Activated T-cell treated with anti-CD3 and anti-CD28 coated beads for 4 hours (primary cell): ENCODE measurements at places on chromosomes 5 and 9.

- no peak for DNase-seq
Observed at GRCh38 chr5:146794326-146795029, 84.1 kb downstream of the PPP2R2B start.

DNA sequence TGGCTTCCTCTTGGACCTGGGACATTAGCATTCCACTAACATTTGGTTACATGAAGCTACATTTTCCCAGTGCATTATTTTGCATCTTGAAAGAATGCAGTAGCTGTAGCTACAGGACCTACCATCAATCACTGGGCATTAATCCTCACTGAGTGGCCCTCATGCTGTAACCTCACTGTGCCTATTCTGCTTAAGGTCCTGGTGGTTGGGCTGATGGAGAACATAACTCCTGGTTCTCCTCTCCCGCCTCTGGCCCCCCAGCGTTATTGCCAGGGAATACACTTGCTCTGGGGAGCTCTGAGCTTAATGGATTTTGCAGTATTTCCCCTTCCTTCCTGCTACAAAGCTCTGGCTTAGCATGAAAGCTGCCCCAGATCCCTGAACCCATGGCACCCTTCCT, 111.5 kb upstream of the EQTN start:
- no peak for DNase-seq

DNA sequence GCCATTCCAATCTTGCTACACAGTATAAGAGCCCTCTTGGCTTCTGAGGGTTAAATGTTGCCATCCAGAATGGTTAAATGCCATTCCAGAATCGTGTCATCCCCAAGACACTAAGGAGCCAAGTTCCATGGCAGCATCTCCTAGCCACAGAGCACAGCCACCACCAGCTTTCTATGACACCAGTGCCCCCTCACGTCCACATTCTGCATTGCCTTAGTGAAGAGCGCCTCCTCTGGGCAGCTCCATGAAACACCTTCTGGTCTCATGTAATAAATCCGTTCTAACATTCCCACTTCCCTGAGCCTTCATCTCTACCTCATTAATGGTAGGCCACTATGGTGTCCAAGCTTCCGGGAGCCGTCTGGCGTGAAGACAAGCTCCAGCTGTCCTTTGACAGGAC, 12.4 kb downstream of the CBY3 start:
- DNase-seq: no peak

DNA sequence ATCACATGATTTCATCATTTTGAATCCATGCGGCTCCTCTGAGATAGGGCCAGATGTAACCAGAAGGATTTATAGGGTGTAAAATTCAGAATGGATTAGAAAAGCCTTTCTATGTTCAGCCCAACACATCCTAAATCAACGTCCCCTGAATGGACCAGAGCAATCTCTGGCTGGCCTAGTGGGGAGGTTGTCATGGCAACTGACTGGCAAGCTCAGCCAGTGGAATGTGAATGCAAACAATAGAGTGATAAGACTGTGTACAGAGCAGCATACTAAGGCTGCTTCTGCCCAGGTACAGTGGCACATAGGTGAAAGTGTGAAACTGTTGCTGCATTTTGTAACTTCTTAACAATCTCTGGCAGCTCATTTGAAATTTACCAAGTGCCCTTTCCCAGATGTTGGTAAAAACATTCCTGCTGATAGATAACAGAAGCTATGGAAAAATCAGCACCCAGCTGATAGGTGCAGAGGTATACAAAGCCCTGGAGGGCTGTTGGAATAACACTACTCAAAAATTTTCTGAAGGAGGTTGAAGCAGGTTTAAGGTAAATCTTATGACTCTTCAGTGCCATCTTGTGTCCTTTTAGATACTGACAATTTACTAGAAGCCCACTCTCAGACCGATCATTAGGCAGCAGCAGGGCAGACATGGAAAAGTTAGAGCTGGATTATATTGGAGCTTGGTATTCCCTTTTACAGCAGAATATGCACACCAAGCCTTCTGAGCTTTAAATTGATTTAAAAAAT, 267.2 kb downstream of the RAB3C start:
- DNase-seq: no peak

DNA sequence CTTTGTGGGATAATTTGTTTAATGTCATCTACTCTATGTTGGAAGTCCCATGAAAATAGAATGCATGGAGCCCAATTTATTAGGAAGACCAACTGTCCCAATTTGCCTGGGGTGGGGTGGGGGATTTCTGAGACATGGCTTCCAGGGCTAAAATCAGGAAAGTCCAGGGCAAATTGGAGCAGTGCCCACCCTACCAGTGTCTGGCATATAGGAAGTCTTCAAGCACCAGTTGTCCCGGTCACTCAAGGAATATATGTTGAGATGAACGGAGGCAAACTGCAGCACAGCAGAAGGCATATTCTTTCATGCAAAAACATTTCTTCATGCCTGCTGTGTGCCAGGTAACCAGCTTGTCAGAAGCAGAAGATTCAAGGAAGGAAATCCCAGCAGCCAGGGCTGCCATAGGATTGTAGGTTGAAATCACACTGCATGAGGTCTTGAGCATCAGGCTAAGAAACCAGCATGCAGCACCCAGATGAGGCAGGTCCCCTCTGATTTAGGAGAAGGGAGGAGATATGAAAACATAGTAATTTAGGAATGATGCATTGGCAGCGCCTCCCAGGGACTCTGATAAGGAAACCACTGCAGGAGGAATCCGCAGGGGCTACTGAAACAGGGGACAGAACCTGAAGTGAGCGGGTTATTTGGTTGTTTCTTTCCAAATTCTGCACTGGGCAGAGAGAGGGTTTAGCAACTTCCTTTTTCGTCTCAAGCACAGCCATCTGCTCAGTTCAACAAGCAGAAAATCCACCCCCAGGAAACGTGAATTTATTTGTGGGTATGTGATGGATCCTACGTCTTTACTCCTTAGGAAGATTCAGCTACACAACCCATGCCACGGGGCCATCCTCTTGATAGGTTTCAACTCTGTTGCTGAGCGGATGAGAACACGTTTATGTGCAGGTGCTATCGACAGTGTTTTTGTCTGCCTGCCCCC, 112.6 kb upstream of the CPEB4 start:
- DNase-seq: no peak

DNA sequence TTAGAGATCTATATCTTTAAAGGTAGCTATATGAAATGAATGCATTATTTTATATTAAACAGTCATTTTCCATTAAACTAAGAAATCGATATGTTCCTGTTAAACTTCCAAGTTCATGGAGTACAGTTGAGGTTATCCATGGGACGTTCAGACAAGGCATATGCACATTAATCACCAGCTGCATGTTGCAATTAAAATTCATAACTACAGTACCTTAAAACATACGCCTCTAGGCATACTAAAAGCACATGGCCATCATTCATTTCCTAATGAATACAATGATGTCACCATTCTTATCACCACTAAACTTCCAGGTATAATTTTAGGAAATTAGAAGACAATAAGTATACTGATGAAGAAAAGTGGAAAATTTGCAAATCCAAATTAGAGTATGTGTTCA, 174.3 kb downstream of the CDH12 start:
- no peak for DNase-seq

DNA sequence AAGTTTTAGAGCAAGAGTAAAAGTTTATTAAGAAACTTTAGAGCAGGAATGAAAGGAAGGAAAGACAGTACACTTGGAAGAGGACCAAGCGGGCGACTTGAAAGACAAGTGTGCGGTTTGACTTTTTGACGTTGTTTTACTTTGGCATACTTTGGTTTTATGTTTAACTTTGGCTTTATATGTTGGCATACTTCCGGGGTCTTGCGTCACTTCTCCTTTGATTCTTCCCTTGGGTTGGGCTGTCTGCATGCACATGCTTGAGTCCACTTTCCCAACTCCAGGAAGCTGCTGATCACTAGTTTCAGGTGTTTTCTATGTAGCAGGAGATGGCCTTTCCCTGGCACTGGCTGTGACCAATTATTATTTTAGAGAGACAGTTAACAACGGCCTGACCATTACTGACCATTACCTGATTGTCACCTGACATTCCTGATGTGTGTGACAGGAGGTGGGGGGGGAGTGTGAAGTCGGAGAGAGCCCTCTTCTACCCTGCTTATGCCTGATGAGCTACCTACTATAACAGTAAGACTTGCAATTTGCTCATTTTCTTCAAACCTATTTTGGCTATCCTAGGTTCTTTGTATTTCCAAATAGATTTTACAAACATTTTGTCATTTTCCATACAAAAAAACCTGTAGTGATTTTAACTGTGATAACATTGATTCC, 45.5 kb downstream of the TNFSF8 start:
- DNase-seq: no peak

DNA sequence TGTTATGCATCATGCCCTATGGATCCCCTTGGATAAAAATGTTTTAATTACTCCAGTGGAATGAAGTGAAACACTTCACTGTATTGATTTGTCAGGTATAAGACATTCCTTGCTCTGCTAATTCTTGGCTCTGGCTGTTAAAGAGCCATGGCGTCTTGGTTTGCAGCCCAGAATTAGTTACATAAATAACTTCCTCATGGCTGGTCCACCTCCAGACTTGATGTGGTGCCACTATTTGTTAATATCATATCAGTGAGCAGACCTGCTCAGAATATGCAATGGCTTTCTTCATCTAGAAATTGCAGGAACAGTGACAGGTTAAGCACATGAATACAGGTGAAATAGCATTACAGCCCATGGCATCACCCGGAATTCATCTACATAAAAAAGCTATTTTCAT, 446.9 kb upstream of the GRIN3A start:
- no peak for DNase-seq

DNA sequence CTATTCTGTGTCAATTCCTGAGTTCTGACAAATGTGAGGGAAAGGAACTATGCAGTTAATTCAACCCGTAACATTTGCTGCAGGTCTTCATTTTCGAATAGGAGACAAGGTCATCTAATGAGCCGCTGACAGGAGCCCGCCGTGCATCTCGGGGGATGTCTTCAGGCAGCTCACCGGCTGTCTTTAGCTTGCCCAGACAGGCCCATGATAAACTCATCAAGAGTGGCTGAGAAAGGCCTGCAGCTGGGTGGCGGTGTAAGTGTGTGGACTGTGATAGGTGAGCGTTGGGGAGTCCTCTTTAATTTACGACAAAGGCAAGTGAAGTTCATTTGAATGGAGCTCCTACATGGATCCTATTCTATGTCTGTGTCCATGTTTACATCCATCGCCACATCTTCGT, 190.5 kb downstream of the ADCY2 start:
- no peak for DNase-seq

DNA sequence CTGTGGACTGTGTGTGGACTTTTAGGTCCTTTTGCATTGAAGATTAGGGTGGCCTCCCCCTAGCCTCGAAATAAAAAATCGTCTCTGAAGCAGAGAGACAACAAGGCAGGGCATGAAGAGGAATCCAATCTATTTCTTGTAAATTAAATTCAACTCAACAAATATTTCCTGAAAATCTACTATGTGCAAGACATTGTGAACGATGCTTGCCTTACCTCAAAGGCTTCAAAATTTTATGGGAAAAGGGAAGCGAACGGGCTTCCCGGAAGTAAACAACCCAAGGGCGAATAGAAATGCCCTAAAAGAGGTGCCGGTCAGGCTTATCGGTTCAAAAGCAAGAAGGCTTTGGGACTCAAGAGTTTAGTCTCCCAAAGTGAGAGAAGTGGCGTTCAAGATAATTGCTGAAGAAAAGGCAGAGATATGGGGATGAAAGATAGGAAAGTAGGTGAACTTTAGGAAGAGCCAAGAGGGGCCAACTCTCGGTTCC, 525 bp downstream of the KIF24 start:
- DNase-seq: no peak

- DNase-seq: no peak
Observed at GRCh38 chr9:133683586-133684120, 47.5 kb downstream of the DBH start.

DNA sequence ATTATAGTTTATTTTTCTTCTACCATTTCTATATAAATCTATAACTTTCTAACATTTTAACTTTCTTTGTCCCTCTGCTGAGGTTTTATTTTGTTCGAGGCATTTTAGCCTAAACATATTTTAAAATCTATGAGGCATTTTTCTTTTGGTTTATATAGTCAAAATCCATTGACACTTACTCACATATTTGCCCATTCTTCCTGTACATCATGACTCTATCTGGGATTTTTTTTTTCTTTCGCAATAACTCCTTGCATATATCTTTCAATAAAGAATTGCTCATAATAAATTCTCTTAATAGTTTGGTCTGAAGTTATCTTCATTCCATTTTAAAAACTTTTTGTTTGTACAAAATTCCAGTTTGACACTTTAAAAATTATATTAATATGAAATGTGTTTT, 632.3 kb downstream of the TLE4 start:
- DNase-seq: no peak

DNA sequence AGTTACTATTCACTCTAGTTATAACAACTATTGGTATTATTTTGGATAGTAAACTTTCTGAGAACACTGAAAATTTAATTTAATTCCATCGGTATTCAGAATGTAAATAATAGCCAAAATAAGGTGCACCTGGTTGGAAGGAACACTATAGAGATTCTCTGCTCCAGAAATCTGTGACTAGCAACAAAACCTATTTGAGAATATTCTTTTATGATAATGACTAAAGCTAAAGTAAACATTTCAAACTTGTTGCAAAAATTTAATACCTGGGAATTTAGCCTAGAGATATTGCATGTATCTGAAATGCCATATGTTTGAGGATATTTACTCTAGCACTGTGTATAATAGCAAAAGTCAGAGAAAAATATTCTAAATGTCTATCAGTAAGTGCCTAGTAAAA, 144.1 kb downstream of the PLK2 start:
- DNase-seq: no peak

DNA sequence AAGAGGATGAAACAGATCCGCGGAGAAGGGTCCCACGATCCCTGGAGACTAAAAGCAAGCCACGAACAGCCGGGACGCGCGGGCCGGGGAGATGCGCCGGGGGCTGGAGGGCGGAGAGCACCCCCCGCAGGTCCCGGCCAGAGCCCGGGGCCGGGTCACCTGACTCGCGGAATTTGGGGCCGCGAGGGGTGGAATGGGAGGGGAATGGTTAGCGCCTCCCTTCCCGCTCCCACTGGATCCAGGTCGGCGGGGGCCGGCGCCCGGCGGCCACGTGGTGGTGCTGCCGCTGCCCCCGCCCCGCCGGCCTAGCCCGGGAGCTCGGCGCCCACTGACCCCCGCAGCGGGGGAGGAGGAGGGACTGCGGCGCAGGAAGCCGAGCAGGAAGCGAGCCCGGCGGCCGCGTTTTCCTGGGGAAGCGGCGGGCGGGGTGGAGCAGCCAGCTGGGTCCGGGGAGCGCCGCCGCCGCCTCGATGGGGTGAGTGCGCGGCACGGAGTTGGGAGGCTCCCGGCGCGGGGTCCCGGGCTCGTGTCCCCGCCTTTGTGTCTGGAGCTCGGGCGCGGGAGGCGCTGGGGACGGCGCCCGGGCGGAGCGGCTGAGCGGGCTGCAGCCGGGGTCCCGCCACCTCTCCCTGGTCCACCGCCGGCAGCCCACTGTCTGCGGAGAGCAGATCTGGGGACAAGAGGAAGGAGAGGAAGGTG, at the start of gene RAI14:
Gene RAI14, plus strand, starts transcription at position 328 of the 699 bp plus-strand sequence. CDS start 30,592 bp downstream, outside the sequence.
- no peak for DNase-seq

DNA sequence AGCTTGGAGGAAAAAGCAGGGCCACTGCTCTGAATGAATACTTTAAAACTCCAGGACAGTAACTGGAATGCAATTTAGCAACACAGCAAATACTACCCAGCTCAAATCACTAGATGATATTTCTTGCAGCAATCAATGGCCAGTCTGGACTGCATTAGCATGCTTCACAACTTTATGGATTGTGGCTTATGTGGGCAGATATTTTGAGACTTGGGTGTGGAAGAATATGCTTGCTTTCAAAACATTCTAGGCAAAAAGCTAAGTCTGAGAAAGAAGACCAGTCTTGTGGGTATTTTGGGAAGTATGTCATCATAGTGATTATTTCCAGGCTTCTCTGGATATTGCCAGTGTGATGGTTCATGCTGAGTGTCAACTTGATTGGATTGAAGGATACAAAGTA, 3.1 kb downstream of the RANBP3L start:
- DNase-seq: no peak
